Anterior cingulate cortex (tissue), 58 donors: ENCODE measurements at places on chromosomes 2 and 18.

- DNase-seq, result no peak
These were observed 64.0 kb downstream of the ADNP2 start for GRCh38 chr18:80173060-80173459.

- no peak for DNase-seq
These were observed 88.1 kb downstream of the PLEKHM3 start for GRCh38 chr2:207937253-207937652.

DNA sequence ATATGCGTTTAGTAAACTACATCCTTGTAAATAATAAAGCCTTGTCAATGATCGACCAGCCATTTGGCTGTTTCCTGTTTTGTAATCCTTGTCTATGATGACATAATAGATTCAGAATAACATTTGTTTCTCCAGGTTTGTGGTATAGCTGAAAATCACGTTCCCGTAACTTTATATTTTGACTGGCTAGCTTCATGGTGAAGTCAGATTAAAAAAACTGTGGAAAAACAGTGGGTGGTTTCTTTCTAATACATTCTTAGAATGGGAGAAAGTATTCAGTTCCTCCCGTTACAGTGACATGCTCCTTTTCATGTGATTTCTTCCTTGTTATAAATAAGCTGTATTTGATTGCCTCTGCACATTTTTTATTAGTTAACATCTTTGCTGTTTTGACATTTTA, 366.9 kb downstream of the NYAP2 start:
- no peak for DNase-seq

- no peak for DNase-seq
These were observed 166.8 kb downstream of the TPGS2 start for GRCh38 chr18:36661999-36662398.

DNA sequence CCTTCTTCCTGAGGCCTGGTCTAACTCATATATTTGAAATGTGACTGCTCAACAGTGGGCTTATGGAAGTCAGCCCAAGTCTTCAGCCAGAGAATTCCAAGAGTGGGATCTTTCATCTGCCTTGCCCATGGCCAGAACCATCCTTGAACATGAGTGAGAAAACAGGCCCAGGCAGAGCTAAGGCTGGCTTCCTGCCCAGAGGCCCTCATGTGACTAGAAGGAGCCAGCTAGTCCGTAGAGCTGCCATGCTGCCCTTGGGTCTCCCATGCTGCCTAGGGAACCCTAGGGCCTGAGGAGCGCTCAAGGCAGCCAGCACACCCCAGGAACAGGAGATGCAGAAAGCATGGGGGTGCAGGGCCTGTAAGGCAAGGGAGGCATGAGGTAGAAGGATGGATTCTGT, 203.6 kb downstream of the FHOD3 start:
- DNase-seq, result no peak

DNA sequence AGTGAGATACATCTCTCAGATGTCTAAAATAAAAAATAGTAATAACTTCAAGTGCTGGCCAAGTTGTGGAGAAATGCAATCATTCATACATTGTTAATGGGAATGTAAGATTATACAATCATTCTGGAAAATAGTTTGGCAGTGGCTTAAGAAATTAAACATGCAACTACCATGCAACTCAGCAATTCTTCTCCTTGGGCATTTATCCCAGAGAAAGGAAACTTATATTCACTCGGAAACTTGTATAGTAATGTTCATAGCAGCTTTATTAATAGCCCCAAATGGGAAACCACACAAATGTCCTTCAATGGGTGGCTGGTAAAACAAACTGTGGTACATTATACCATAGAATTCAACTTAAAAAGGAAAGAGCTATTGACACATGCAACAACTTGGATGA, 274.0 kb upstream of the SPRED2 start:
- DNase-seq, result no peak

DNA sequence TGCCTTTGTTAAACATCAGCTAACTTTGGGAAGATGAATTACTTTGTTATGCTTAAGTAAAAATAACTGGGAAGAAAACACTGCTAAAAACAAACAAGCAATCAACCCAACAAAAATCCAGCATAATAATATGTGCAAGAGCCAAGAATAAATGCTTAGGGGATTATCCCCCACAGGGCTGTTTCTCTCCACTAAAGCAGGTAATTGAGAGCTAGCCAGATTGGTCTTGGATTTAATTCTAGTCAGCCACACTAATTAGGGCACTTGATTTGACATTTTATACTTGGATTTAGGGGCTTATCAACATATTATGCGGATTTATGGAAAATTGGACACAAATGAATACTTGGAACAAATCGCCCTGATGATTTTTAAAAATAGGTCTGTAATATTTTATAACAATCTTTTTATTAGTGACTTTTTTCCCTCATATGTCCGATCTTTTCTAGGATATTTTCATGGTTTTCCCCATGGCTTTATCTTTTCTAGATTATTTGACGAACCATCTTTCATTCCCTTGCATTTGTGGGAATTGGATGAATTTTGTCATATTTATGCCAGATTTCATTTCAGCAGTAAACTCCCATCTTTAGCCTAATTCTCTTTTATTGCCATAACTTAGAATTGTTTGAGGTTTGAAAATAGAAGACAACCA, 199.1 kb upstream of the NXPH2 start:
- no peak for DNase-seq

DNA sequence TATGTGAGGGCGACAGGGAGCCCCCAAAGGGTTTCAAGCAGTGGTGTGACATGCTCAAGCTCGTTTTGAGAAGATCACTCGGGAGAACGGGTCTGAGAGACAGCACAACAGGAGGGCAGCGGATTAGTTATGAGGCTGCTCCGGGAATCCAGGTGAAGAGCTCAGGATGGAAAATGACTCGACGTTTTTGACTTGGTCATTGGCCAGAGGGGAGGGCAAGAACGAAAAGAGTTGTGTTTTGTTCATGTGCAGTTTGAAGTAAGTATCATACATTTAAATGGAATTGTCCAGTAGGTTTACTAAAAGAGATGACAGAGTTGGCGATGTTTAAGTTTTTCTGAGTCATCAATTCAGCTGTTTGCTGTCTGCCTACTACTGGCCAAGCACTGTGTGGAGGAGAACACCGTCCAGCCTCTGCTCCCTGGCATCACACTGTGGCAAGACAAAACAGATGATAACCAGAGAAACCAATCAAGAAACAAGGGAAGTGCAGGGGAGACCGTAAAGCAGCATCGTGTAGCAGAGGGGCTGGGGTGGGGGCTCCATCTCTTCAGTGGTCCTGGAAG, 25.3 kb upstream of the ANXA4 start:
- no peak for DNase-seq

DNA sequence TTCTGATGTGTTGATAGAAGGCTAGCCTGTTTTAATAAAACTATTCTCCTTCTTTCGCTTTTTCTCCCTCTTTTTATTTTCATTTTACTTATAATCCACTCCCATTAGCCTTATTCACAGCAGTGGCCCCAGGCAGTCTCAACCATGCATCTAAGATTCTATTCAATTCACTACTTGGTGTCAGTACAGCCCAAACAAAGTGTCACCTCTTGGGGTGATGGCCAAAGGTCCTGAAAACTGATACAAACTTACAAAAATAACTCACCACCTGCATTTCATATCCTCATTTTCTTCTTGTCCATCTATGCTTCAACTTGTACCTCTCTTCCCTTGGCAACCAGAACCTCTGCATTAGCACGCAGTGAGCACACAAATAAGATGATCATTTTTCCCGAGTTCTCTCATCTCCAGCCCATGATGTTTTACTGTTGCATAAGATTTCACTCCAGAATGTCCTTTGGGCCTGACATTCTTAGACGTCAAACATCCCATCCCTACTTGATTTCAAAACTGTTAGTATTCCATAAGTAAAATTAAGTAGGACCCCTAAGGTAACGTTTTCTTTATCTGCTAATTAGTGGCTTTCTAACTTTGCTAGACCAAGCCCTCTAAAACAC, 559.3 kb upstream of the TNP1 start:
- DNase-seq, result no peak

- DNase-seq, result no peak
These were observed 12.9 kb upstream of the GEMIN6 start for GRCh38 chr2:38765149-38765548.

- no peak for DNase-seq
These were observed 1.2 kb downstream of the MEX3C start for GRCh38 chr18:51196118-51196810.

DNA sequence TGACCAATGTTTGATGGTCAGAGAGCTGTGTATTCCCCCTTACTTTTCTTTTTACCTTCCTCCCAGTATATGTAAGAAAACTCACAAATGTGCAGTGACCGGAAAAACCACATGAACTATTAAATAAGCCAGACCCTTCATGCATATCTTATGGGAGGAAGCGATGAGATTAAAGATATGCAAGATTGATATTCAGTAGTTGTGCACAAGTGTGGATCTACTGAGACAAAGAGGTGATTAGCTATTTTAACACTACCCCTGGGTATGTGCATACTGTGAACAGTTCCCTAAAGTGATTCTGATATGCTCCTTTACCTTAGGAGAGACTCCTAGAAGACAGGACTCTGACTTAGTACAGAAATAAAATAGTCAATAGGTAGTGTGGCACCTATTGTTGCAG, 328.3 kb downstream of the EPHA4 start:
- no peak for DNase-seq

DNA sequence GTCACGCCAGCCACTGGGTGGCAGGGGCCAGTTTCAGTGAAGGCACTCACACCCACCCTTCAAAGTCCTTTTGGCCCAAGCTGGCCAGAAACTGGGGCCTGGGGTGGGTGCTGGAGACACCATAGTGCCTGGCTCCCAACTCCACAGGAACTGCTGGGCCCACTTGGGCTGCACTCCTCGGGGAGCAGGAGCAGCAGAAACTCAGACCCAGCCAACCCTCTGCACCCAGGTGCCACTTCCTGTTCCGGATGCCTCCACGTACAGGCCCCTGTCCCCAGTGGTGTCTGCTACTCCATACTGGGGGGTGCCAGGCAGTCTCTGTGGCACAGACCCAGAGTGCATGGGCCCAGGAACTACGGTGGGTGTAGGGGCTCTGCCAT, 42.5 kb upstream of the ZNF519 start:
- DNase-seq, result no peak

DNA sequence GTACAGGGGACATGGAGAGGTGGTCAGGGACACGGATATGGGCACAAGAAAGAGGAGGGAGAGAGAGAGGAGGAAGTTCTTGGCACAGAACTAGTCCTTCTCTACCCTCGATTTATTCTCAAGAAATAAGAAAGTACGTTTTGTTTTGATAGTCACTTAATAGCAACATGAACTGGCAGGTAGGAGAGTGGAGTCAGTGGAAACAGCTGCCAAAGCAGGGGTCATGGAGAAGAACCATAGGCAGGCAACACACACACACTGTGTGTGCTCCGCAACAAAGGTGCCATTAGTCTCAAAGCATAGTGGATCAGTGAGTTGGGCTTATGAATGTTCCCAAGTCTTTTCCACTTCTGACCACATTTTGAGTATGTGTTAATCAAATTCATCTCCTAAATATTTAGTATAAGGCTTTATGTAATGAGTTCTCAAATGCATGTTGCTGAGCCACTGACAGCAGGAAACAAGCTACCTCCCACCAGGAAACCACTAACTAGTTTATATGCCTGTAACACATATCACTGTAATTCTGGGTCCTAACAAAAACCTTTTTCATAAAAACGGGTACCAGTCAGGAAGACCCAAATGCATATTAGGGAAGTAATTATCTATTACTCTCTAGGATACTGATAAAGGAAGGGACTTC, 41.1 kb downstream of the IWS1 start:
- DNase-seq, result no peak

DNA sequence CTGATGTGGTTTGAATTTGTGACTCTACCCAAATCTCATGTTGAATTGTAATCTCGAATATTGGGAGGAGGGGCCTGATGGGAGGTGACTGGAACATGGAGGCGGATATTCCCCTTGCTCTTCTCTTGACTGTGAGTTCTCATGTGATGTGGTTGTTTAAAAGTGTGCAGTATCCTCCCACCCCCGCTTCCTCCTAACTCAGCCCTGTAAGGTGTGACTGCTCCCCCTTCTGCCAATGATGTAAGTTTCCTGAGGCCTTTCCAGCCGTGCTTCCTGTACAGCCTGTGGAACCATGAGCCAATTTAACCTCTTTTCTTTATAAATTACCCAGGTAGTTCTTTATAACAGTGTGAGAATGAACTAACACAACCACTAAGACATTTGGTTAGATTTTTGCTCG, 458.4 kb downstream of the THSD7B start:
- no peak for DNase-seq

- no peak for DNase-seq
These were observed 8.5 kb downstream of the AGAP1 start for GRCh38 chr2:235502336-235502735.

GRCh38 chr18:14767474-14767873, 19.5 kb downstream of the ANKRD30B start:
- no peak for DNase-seq

- DNase-seq, result peak; percentile 43
These were observed 523 bp downstream of the KCTD1 start for GRCh38 chr18:26547646-26548414.

- DNase-seq, result no peak
These were observed 836 bp downstream of the STK11IP start for GRCh38 chr2:219598308-219599078.

DNA sequence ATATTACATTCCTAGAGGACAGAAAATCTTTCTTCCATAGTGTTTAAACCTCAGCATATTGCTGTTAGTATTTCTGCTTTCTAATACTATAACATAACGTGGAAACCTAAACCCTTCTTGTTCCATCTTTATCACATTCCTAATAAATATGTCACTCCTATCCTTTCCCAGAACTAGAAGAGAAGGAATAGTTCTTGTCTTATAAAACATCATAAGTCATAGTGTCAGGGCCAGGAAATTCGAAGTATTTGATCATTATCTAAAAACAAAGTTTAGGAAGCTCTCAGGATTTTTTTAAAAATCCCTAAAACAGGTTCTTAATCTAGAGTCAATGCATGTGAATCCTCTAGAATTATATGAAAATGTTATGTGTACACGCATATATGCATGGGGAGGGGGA, 2.0 kb downstream of the NHEJ1 start:
- DNase-seq, result no peak

DNA sequence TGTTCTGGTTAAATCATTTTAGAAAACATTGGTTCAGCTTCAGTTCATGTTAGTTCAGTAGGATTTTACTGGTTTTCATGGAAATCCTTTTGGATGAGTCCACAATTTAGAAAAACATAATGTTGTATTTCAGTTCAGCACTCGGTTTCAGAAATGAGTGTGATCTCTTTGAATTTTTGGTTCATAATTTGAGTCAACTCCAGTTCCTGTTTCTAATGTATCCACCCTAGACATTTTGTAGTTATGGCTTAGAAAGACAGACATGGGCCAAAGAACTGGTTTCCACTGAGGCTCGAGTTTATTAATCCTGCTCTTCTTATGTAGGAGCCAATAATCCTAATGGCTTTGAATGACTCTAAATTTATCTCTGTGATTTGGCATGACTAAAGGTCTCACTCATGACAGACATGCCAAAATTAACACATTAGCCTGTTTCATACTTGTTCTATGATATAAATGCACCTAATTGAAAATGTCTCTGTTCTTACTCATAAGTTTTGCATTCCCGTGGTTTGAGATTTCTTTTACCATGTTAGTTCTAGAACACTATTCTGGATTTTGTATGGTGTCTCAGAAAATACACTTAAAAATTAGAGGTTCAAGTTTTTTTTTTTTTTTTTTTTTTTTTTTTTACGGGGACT, 82.3 kb upstream of the SPRED2 start:
- DNase-seq, result no peak
